ENCODE measurements at places on chromosomes 1 and 21. TPM values are rescaled to one million over a fixed set of nuclear protein-coding genes. Genes with fewer than 3 reads are reported as not detected.

GART gene
- 223 TPM for total RNA-seq

GRCh38 chr1:243251539-243251938 is 3.5 kb downstream of the CEP170 start:
- no peak overlapping the region for H3K27ac ChIP-seq
- H3K27me3 ChIP-seq = no peaks in the 10 kb centered on the region
- H3K4me1 ChIP-seq = peaks cover 44% of the 10 kb centered on the region
- H3K4me3 ChIP-seq = no peak overlapping the region
- peaks cover 4% of the 10 kb centered on the region for H3K36me3 ChIP-seq

- H3K27me3 ChIP-seq = no peaks in the 10 kb centered on the region
- no peaks in the 10 kb centered on the region for H3K4me1 ChIP-seq
- H3K27ac ChIP-seq = no peak overlapping the region
- DNase-seq = no peak
- H3K36me3 ChIP-seq = no peaks in the 10 kb centered on the region
Measured at GRCh38 chr21:22132358-22133071, 1134.3 kb downstream of the NCAM2 start.

TRIM45 gene
- 0.62 TPM for total RNA-seq

CDC20 gene
- total RNA-seq = 163 TPM

DNA sequence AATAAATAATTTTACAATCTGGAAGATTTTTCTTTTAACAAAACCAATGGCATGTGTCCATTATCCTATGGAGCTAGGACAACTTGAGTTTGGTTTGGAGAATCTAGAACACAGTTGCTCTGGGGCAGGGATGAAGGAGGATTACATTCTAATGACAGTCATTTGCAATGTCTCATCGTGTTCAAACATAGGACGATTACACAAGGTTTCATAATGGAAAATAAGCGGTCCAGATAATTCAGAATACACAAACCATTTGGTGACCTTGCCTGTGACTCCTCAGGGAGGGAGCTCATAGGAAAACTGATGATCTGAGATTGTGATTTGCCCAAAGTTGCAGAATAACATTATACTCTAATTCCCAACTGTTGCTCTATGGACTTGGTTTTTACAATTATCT is 27.6 kb upstream of the RGL1 start:
- no peak overlapping the region for H3K27ac ChIP-seq
- no peak overlapping the region for H3K4me3 ChIP-seq
- no peak for DNase-seq
- H3K36me3 ChIP-seq = peaks cover 5% of the 10 kb centered on the region

NR5A2 gene
- not detected for total RNA-seq

DNA sequence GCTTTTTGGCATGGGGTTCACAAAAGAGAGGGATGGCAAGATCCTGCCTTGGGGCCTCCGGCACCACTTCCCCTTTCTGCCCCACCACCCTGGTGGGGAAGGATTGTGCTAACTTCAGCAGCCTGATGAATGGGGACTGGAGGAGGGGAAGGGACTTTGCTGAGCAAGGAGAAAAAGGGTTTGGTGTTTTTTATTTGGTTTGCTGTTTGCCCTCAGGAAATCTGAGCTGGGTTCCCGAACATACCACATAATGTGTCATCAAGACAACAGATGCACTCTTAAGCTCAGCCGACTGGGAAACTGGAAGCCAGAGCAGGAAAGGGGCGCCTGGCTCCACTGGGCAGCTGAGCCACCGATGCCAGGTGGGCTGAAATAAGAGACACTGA is 19.8 kb downstream of the OLFML2B start:
- H3K27me3 ChIP-seq = no peaks in the 10 kb centered on the region
- no peak for DNase-seq
- no peaks in the 10 kb centered on the region for H3K36me3 ChIP-seq
- no peak overlapping the region for H3K27ac ChIP-seq

DNA sequence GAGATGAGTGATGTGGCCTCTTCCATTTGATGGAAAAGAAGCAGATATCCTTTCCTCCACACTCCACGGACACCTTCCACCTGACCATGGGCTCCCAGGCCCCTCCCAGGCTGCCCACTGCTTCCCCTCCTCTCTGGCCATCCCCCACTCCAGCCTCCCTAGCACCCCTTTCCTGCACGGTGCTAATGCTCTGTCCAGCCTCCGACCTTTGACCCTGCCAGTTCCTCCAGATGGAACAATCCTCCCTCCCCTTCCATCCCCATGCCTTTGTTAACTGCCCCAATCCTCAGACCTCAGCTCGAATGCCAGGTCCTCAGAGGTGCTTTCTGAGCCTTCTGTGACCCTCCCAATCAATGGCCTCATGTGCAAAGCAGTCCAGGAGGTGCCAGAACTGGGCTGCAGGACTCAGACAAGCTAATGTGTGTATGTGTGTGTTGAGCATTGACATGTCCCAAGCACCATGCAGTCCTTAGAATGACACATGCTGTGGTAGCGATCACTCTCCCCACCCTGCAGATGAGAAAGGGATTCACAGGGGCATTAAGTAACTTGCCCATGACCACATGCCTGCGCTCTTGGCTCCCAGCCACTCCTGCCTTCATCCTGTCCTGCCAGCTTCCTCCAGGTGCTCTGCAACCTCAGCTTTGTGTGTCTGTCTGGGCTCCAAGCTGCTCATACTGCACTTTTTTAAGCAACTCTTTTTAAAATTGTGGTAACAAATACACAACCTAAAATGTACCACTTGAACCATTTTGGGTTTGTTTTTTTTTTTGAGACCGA is 63.5 kb upstream of the EDN2 start:
- H3K36me3 ChIP-seq = peaks cover 54% of the 10 kb centered on the region
- no peak for DNase-seq
- H3K27me3 ChIP-seq = no peaks in the 10 kb centered on the region
- no peak overlapping the region for H3K4me3 ChIP-seq
- H3K4me1 ChIP-seq = no peaks in the 10 kb centered on the region
- no peak overlapping the region for H3K27ac ChIP-seq

C1orf94 gene
- total RNA-seq = not detected

DNA sequence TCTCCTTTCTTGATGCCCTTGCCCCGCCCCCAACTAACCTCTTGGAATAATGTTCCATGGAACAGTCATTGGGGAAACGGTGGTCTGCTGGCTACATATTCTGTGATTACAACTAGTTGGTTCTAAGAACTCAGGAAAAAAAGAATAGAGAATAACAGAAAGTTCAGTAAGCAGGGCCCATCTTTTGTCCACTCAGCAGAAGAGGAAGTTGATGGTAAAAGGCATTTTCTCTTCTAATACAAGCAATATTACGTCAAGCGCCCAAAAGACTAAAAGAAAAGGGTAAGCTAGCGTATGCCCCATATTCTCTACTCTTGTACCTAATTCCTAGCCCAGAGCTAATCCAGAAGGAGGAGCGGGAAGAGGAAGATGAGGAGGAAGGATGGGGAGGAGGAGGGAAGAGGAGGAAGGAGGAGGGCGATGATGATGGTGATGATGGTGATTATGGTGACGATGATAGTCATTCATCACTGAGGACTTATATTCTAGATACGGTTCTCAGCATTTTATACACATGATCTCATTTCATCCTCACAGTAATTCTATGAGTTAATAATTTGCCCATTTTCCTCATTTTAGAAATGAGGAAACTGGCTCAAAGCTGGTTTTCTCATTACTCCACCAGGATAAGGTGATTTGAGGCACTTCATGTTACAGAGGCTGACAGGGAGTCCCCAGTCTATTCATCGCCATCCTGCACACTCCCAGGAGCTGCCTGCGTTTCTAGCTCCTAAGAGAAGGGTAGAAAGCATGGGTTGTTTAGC is 76.6 kb upstream of the EFHD2 start:
- H3K27me3 ChIP-seq = peaks cover 5% of the 10 kb centered on the region
- no peaks in the 10 kb centered on the region for H3K36me3 ChIP-seq
- H3K4me3 ChIP-seq = no peak overlapping the region
- no peak for DNase-seq
- H3K27ac ChIP-seq = no peak overlapping the region

GRCh38 chr1:41479000-41479807 is 5.3 kb downstream of the EDN2 start:
- no peaks in the 10 kb centered on the region for H3K4me1 ChIP-seq
- no peak for DNase-seq
- no peak overlapping the region for H3K27ac ChIP-seq

GRCh38 chr1:38117444-38117887 is 70.9 kb upstream of the POU3F1 start:
- H3K36me3 ChIP-seq = no peaks in the 10 kb centered on the region
- no peak overlapping the region for H3K27ac ChIP-seq
- H3K4me1 ChIP-seq = peaks cover 3% of the 10 kb centered on the region
- H3K27me3 ChIP-seq = peaks cover 2% of the 10 kb centered on the region

GRCh38 chr1:1779320-1779675 is 1.0 kb upstream of the NADK start:
- no peaks in the 10 kb centered on the region for H3K27me3 ChIP-seq
- peak overlapping the region; percentile 55 for H3K27ac ChIP-seq
- H3K36me3 ChIP-seq = peaks cover 6% of the 10 kb centered on the region
- peaks cover 64% of the 10 kb centered on the region for H3K4me1 ChIP-seq
- DNase-seq = peak; percentile 15

DNA sequence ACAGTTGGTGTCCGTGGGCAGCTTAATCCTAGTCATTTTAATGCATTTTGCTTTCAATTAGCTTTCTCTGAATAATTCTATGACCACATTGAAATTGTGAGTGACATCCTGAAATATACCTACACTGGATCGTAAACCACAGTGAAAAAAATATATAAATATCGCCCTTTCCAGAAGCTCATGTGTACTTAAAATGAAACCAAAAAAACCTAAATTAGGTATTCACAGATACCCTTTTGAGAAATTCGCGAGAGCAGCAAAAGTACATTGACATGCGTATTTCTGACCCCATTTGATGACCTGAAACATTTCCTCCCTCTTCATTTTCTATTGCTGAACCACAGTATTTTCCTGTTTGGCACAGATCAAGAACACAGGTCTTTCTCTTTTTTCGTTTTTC is 253.8 kb downstream of the LTN1 start:
- DNase-seq = no peak
- H3K36me3 ChIP-seq = no peaks in the 10 kb centered on the region
- no peak overlapping the region for H3K27ac ChIP-seq
- peaks cover 7% of the 10 kb centered on the region for H3K4me1 ChIP-seq

KLHDC9 gene
- total RNA-seq = 0.39 TPM

GRCh38 chr1:85121744-85122143 is 73.4 kb upstream of the MCOLN3 start:
- H3K27ac ChIP-seq = no peak overlapping the region
- H3K27me3 ChIP-seq = peaks cover 8% of the 10 kb centered on the region
- no peak for DNase-seq
- H3K4me1 ChIP-seq = no peaks in the 10 kb centered on the region
- H3K4me3 ChIP-seq = no peak overlapping the region

DNA sequence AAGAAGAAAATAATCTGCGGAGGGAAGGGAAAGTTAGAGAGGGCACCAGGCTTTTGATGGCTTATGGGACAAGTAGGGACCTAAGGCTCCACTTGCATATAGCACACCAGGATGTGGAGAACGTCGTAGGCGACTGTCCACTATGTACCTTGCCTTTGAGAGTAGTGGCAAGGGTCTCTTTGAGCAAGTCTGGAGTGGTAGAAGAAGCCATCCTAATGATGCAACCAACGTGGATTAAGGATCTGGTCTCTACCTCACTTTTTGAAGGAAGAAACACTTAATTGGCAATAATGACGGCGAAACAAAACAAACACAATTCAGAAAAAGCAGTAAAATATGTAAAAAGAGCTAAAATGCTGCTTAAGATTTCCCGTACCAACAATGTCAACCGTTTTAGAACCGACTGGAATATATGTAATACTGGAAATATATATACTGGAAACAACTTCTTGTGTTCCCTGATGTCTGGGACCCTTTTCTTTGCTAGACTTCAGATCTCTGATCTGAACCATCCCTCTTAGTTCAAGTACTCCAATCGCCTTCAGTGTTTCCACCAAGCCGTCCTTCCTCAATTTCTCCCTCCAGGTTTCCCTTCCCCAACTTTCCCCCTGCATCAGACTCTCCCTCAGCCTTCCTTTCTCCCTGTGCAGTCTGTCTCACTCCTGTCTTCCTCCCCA is 821 bp upstream of the KHDRBS1 start:
- peaks cover 26% of the 10 kb centered on the region for H3K4me1 ChIP-seq
- no peak for DNase-seq
- peaks cover 28% of the 10 kb centered on the region for H3K36me3 ChIP-seq
- H3K27me3 ChIP-seq = no peaks in the 10 kb centered on the region

DNA sequence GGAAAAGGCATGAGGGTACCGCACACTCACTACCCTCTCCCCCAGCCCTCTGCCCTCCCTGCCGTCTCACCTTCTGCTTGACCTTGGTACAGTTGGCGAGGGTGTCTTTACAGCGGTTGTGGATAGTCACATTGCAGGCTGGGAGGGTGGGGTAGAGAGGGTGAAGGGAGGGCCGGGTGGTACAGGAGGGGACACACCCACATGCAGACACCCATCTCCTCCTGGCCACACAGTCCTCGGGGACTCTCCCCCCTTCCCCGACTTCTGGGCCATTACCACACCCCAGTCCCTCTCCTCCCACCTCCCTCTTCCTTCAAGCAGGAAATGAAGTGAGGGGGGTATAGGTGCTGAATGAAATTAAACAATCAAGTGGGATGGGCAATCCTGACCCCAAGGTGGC is 11.6 kb downstream of the ARHGEF2 start:
- H3K27ac ChIP-seq = peak overlapping the region; percentile 83
- no peaks in the 10 kb centered on the region for H3K27me3 ChIP-seq
- peaks cover 57% of the 10 kb centered on the region for H3K4me1 ChIP-seq
- no peak overlapping the region for H3K4me3 ChIP-seq
- H3K36me3 ChIP-seq = peaks cover 57% of the 10 kb centered on the region
- no peak for DNase-seq

GRCh38 chr1:205068457-205069040 is 15.7 kb downstream of the TMEM81 start:
- H3K4me1 ChIP-seq = no peaks in the 10 kb centered on the region
- no peaks in the 10 kb centered on the region for H3K36me3 ChIP-seq
- H3K27me3 ChIP-seq = no peaks in the 10 kb centered on the region
- DNase-seq = no peak
- H3K27ac ChIP-seq = no peak overlapping the region

MCOLN2 gene
- 43.5 TPM for total RNA-seq

DNA sequence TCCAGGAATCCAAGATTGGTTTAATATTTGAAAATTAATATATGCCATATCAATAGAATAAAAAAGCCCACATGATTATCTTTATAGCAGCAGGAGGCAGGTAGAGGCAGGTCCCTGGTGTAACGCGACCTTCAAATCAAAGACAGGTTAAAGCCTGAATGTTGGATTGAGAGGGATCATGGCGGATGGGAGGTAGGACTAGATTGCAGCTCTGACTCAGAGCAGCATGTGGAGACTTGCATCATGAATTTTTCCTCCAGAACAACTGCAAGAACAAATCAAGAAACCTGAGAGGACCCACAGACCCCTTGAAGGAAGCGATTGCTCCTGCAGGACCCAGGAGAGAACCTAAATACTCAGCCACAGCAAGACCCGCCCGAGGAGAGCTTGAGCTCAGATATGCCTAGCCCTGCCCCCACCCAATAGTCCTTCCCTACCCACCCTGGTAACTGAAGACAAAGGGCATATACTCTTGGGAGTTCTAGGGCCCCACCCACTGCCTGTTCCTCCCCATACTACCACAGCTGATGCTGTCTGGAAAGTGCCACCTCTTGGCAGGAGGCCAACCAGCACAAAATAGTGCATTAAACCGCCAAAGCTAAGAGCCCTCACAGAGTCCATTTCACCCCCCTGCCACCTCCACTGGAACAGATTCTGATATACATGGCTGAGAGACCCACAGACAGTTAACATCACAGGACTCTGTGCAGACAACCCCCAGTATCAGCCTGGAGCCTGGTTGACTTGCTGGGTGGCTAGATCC is 19.5 kb downstream of the S100B start:
- H3K36me3 ChIP-seq = peaks cover 14% of the 10 kb centered on the region
- DNase-seq = no peak
- H3K27ac ChIP-seq = no peak overlapping the region
- no peak overlapping the region for H3K4me3 ChIP-seq
- peaks cover 10% of the 10 kb centered on the region for H3K4me1 ChIP-seq

GRCh38 chr21:33940881-33941245 is 25.3 kb upstream of the ATP5PO start:
- H3K4me3 ChIP-seq = no peak overlapping the region
- no peak for DNase-seq

Data from activated CD4-positive, alpha-beta T cell treated with anti-CD3 and anti-CD28 coated beads for 36 hours (primary cell).